ENCODE measurements at places on chromosomes 11 and 22.
A peak's percentile ranks its signal among the peaks of the same experiment; 100 is the strongest.

- no peak for DNase-seq
Measured at GRCh38 chr22:40123387-40123786, 54.3 kb upstream of the TNRC6B start.

DNA sequence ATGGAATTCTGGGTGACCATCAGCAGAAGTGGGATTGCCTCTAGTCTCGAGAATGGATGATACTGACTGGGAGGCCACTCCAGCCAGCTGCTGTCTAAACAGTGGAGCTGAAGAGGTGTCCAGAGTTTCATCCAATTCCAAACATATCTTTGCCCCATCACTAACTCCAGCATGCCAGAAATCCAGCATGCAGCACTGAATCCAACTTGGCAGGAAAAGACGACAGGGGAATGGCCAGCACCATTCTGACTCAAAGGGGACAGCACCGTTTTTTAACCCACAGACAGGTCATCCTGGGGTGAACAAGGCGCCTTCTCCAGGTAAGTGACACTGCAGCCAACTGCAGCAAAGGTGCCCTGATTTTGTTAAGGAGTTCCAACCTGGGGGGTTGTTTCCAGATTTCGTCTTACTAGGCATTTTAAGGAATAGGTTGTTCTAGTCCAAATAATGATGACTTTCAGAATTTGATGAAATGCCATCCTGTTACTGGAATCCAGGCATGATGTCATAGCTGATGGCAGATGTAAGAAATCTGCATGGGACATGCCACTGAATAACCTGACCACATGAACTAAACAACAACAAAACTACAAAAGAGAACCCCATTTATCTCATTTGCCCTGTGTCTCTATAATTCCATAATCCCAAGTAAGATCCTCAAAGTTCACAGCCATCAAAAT, 32.3 kb downstream of the FEZ1 start:
- no peak for DNase-seq

- no peak for DNase-seq
Measured at GRCh38 chr11:110251836-110252235, 44.6 kb downstream of the RDX start.

DNA sequence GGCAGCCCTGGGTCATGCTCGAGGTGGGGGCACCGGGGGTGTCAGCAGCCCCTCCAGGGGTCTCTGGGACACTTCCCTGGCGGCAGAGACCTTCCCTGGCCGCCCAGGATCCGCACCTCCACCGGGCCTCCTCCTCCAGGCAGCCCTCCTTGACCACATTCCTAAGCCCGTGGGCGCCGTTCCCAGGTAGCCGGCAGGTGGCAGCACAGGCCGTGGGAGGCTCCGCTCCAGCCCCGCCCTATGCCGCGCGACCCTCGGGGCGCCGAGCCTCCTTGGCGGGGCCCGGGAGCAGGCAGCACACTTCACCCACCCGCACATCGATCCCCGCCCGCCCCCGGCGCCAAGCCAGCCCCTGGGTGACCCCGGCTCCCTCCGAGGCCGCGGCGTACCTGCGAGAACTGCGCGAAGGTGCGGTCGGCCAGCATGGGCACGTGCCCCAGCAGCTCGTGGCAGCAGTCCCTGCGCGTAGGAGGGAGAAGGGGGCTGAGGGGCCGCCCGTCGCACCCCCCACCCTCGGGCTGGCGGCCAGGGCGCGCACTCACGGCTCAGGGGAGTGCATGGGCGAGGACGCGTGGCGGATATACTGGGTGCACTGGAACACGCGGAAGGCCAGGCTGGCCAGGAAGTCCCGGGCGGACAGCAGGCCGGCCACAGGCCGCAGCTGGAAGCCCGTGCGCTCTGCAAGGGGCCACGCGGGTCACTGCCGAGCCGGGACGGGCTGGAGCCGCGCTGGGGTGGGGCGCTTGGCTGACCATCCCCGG, 5.3 kb upstream of the INS start:
- DNase-seq, result no peak

- DNase-seq, result no peak
Measured at GRCh38 chr22:18066181-18066859, 11.5 kb upstream of the PEX26 start.

- no peak for DNase-seq
Measured at GRCh38 chr11:102788334-102788995, 8.0 kb upstream of the MMP10 start.

- no peak for DNase-seq
Measured at GRCh38 chr11:36012979-36013378, 69.1 kb downstream of the LDLRAD3 start.

GRCh38 chr22:45918459-45919370, 58.2 kb downstream of the WNT7B start:
- DNase-seq, result no peak

- no peak for DNase-seq
Measured at GRCh38 chr11:44817207-44817949, 90.6 kb downstream of the TSPAN18 start.

- DNase-seq, result peak; percentile 12
Measured at GRCh38 chr11:103633068-103633788, 403.2 kb upstream of the DDI1 start.

DNA sequence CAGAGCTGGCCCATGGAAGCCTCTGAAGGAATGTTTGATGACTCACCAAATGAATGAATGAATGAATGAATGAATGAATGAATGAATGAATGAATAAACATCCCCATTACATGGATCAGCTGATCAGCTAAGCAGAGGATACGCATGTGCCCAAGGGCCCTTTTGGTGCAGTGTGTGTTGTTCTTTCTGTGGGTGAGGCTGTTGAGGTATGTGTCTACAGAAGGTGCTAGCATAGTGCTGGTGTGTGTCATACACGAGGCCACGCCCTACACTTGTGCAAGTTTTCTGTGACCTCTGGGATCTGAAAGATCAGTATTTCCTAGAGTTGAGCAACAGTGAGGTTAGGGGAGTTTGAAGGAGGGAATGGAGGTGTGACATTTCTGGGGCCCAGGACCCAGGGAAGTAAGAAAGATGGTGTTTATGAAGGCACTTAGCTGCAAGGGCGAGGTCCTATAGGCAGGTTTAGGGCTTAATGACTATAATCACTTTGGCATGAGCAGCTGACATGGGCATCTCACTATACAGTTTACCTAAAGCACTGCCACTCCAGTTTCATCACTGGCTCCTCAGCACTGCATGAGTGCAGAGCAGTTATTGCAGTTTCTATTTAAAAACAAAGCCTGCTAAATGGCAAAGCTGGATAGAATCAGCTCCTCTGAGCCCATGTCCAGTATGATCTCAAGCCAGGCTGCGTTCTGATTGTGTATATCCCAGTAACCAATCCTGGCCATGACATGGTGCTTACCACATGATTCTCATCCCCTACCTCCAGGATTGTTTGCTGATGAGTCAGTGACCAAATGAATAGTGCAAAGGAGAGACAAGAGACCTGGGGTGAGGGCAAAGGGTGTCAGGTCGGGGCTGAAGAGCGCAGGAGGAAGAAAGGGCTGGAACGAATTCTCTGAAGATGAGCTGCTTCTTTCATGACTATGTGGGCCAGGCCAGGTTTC, 36.4 kb upstream of the E2F8 start:
- DNase-seq, result no peak

DNA sequence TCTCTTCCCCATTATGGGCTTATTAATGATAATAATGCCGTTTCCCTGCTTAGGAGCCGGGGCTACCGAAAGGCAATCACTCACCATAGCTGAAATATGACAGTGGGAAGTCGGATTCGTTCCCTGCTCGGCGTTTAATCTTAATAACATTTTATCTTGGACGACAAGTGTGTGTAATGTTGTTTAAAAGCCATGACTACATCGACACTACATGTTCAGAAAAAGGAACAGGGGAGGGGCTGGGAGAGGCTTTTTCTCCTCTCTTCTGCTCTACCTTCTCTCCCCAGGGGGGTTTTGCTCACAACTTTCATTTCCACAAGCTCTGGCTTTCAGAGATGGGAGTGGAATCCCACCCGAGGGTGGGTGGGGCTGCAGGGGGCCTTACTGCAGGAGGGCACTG, 105.5 kb downstream of the DSCAML1 start:
- no peak for DNase-seq

DNA sequence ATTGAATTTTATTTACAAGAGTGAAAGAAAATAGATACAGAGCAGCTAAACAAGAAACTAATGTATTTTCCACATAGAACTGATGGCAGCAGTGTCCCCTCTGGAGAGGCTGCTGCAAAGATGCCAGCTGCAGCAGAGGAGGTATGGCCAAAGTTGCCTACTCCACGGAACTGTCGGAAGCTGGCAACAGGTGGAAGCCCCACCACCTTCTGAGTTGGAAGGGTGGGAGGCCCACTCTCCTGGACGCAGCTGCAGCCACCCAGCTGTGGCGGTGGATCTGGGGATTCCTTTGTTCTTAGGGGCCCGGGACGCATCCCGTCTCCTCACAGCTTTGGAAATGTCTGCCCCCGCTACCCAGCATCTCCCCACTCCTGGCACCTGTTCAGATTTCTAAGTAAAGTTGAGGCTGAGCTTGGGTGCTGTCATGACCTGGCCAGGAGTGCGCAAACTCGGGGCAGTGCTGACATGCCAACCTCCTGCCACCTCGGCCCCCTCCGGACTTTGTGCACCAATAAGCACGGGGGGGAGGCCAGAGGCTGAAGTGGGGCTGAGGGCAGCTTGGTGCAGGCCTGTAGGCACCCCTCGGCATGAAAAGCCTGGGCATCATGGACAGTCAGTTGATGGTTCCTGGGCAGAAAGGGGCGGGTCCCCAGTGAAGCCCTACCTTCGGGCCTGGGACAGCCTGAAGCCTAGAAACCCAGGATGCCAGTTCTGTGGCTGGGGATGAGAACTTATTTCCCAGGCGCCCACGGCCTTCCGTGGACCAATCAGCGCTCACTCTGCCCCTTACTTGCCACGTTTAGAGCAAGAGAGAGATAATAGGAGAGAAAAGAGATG, 1071.4 kb downstream of the JRKL start:
- DNase-seq, result no peak

GRCh38 chr11:1919391-1920127, at the start of gene TNNT3:
Gene TNNT3 (plus strand): TSS chr11:1919703. CDS start chr11:1922875, 3,172 bp downstream.
- no peak for DNase-seq

GRCh38 chr11:57322256-57323166, 2.2 kb downstream of the TNKS1BP1 start:
- peak; percentile 59 for DNase-seq

DNA sequence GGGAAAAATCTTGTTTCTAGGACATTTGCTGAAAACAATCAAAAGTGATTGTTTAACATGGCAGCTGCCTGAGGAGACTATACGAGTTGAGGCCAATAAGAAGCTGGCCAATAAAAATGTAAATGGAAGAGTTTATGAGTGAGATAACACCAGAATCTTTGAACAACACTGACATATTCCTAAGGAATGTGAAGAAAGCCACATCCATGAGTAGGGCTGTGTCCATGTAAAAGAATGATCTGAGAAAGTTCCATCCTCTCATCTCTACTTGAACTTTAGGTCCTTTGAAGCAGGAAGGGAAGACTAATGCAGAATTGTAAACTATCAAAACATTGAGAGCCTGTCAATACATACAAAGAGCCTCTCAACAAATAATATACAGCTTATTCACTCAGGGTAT, 6.9 kb upstream of the CHORDC1 start:
- DNase-seq, result no peak

GRCh38 chr22:44646668-44647067, 55.3 kb upstream of the PRR5 start:
- DNase-seq, result no peak

DNA sequence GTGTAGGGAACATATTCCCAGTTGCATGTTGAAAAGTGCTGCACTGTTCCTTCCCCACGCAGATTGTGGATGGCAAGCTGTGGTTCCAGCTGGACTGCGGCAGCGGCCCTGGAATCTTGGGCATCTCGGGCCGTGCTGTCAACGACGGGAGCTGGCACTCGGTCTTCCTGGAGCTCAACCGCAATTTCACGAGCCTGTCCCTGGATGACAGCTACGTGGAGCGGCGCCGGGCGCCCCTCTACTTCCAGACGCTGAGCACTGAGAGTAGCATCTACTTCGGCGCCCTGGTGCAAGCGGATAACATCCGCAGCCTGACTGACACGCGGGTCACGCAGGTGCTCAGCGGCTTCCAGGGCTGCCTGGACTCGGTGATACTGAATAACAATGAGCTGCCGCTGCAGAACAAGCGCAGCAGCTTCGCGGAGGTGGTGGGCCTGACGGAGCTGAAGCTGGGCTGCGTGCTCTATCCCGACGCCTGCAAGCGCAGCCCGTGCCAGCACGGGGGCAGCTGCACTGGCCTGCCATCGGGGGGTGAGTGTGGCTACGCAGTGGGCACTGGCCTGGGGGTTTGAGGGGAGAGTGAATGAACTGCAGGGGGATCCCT, 102.7 kb upstream of the MTNR1B start:
- DNase-seq, result no peak

DNA sequence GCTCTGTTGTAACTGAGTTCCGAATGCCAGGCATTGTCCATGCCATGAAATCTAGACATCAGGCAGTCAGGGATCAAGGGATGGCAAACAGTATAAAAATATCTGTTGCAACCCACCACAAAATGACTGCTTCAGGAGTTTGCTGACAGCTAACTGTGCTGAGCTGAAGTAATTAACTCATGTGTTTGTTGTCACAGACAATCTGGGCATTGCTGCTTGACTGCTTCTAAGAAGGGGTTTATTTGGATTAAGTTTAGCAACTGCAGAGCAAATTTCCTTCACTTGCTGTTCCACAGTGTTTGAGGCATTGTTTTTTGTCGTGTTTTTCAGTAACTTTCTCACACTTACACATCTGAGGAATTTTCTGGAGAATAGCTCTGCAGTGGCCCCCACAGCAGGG, 30.4 kb downstream of the BSX start:
- DNase-seq, result no peak

DNA sequence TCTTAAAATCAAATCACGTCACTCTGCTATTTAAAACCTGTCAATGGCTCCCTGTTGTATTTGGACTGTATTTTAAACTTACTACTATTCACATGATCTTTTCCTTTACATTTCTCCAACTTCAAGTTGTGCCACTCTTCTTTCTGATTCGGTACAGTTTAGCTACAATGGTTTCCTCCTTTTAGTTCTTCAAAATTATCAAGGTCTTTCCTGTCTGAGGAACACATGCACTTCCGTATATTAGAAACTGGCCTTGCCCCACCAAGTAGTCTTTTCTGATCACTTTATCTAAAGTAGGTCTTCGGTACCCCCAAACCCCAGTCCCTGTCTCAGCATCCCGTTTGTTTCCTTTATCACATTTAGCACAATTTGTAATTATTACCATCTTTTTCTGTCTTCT, 81.8 kb downstream of the MTMR3 start:
- DNase-seq, result no peak

GRCh38 chr11:133078591-133079404, 453.5 kb downstream of the OPCML start:
- DNase-seq, result peak; percentile 58

Measured in neuronal stem cell (in vitro differentiated cells).